ENCODE measurements at places on chromosomes 6 and 20. TPM values are rescaled to one million over a fixed set of nuclear protein-coding genes. Genes with fewer than 3 reads are reported as not detected.
A peak's percentile ranks its signal among the peaks of the same experiment; 100 is the strongest.

DNA sequence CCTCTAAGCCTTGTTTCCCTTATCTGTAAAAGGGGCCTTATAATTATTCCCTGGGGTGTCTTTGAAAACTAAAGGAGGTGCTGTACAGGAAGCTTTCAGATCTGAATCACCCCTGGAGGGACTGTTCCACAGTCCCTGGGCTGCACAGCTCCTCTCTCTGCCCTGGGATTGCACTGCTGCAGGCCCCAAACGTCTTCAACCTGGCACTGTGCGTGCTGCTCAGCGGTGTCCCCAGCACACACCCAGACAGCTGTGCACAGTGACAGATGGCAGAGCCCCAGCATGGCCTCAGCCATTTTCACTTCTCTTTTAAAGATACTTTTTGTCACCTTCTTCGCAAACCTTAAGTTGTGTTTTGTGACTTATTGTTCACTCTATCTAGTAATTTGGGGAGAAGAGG, 50.7 kb upstream of the INSM1 start:
- no peaks in the 10 kb centered on the region for H3K36me3 ChIP-seq
- no peak for DNase-seq
- H3K4me3 ChIP-seq: no peak overlapping the region
- peaks cover 2% of the 10 kb centered on the region for H3K27me3 ChIP-seq
- H3K27ac ChIP-seq: no peak overlapping the region

GRCh38 chr6:12066297-12066696, 54.2 kb downstream of the HIVEP1 start:
- no peak overlapping the region for H3K27ac ChIP-seq
- no peak for DNase-seq
- no peak overlapping the region for H3K4me3 ChIP-seq
- no peaks in the 10 kb centered on the region for H3K27me3 ChIP-seq
- peaks cover 6% of the 10 kb centered on the region for H3K36me3 ChIP-seq

GRCh38 chr20:38825901-38826625, 20.6 kb downstream of the PPP1R16B start:
- H3K27me3 ChIP-seq: no peaks in the 10 kb centered on the region
- H3K4me1 ChIP-seq: peaks cover 85% of the 10 kb centered on the region
- H3K27ac ChIP-seq: peak overlapping the region; percentile 19
- no peak for DNase-seq
- no peak overlapping the region for H3K4me3 ChIP-seq

Gene SLC44A4
- not detected for total RNA-seq

- H3K27ac ChIP-seq: no peak overlapping the region
- no peaks in the 10 kb centered on the region for H3K27me3 ChIP-seq
- H3K4me1 ChIP-seq: peaks cover 48% of the 10 kb centered on the region
- H3K4me3 ChIP-seq: no peak overlapping the region
Measured at GRCh38 chr20:53019464-53019863, 47.3 kb downstream of the TSHZ2 start.

- no peak overlapping the region for H3K27ac ChIP-seq
- H3K27me3 ChIP-seq: no peaks in the 10 kb centered on the region
- H3K4me1 ChIP-seq: peaks cover 64% of the 10 kb centered on the region
- H3K36me3 ChIP-seq: peaks cover 67% of the 10 kb centered on the region
- no peak overlapping the region for H3K4me3 ChIP-seq
Measured at GRCh38 chr6:158633127-158633526, 11.4 kb downstream of the DYNLT1 start.

DNA sequence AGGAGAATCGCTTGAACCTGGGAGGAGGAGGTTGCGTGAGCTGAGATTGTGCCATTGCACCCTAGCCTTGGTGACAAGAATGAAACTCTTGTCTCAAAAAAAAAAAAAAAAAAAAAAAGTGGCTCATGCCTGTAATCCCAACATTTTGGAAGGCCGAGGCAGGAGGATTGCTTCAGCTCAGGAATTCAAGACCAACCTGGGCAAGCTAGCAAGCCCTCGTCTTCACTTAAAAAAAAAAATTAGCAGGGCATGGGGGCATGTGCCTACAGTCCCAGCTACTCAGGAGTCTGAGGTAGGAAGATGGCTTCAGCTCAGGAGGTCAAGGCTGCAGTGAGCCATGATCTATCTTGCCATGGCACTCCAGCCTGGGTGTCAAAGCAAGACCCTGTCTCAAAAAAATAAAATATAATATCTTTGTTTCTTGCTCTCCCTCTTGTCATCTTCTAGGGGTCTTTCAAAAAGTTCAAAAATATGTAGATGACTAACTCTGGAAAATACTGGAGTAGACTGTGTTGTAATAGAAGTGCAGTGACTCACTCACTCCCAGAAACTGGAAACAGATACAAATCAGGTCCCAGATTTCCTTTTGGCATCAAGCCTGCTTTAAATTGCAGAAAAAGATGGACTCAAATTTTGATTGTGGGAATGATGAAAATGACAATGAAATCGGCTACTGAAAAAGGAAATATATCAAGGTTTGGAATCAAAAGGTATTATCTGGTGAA, 2.8 kb upstream of the GINM1 start:
- peaks cover 20% of the 10 kb centered on the region for H3K27me3 ChIP-seq
- DNase-seq: no peak
- no peak overlapping the region for H3K27ac ChIP-seq
- H3K4me1 ChIP-seq: peaks cover 23% of the 10 kb centered on the region
- H3K36me3 ChIP-seq: peaks cover 2% of the 10 kb centered on the region

Gene ADGRF1
- total RNA-seq: not detected

GRCh38 chr6:14313248-14313647, 195.7 kb downstream of the CD83 start:
- no peaks in the 10 kb centered on the region for H3K36me3 ChIP-seq
- no peak for DNase-seq

Gene SLPI
- total RNA-seq: not detected

GRCh38 chr6:168574699-168575195, 133.8 kb downstream of the SMOC2 start:
- no peak overlapping the region for H3K27ac ChIP-seq
- no peaks in the 10 kb centered on the region for H3K36me3 ChIP-seq
- no peaks in the 10 kb centered on the region for H3K27me3 ChIP-seq
- H3K4me1 ChIP-seq: no peaks in the 10 kb centered on the region

DNA sequence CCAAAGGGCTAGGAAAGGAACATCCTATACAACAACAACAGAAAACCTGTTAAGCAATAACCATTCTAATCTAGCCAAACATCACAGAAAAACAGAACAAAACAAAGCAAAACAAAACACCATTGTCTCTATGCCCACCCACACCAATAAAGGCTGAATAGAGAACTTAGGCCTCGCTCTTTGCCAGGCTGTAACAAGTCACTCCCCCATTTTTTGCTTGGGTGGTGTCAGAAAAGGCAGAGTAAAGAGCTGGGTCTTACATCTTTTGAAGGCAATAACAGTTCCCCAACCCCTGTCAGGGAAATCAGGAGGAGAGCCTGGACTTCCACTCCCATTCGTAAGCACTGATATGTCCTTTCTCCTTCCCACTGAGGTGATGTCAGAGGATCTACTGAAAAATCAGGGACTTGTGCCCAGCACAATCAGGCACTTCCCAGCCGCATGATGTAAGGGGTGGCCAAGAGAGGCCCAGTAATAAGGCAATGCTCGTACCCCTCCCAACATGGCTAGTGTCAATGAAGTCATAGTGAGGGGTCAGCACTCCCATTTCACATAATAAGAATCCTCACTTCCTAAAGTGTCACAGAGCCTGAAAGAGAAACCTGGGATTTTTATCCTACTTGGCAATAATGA, 31.0 kb downstream of the THEMIS start:
- H3K4me1 ChIP-seq: peaks cover 50% of the 10 kb centered on the region
- peaks cover 69% of the 10 kb centered on the region for H3K36me3 ChIP-seq
- DNase-seq: no peak
- H3K27me3 ChIP-seq: no peaks in the 10 kb centered on the region
- H3K27ac ChIP-seq: no peak overlapping the region

GRCh38 chr6:75952128-75952527, 120.3 kb downstream of the IMPG1 start:
- H3K4me1 ChIP-seq: no peaks in the 10 kb centered on the region
- no peak overlapping the region for H3K4me3 ChIP-seq
- H3K27ac ChIP-seq: no peak overlapping the region
- no peaks in the 10 kb centered on the region for H3K36me3 ChIP-seq

Gene SLC22A7
- not detected for total RNA-seq

DNA sequence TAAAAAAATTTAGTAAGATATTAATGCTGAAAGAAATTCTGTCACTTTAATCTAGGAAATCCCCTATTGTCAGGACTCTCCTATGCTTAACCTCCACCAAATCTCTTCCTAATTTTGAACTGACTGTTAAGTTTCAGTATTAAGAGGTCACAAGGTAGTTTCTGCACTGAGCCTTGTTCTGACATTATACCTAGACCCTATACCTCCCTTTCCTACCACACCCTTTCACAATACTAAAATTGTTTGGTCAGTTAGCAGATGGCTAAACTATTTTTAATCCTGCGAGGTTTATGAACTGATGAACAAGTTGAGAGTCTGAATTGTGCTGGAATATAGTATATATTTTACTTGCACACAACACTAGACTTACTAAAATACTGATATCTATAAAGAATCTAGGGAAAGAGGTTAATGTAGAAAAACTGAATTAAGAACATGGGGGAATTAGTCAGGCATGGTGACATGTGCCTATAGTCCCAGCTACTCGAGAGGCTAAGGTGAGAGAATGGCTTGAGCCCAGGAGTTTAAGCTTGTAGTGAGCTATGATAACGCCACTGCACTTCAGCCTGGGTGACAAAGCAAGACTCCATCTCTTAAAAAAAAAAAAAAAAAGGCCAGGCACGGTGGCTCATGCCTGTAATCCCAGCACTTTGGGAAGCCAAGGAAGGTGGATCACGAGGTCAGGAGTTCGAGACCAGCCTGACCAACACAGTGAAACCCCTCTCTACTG, 51.5 kb downstream of the HBS1L start:
- H3K4me1 ChIP-seq: peaks cover 19% of the 10 kb centered on the region
- no peak overlapping the region for H3K4me3 ChIP-seq
- peaks cover 15% of the 10 kb centered on the region for H3K36me3 ChIP-seq
- no peaks in the 10 kb centered on the region for H3K27me3 ChIP-seq
- H3K27ac ChIP-seq: no peak overlapping the region

DNA sequence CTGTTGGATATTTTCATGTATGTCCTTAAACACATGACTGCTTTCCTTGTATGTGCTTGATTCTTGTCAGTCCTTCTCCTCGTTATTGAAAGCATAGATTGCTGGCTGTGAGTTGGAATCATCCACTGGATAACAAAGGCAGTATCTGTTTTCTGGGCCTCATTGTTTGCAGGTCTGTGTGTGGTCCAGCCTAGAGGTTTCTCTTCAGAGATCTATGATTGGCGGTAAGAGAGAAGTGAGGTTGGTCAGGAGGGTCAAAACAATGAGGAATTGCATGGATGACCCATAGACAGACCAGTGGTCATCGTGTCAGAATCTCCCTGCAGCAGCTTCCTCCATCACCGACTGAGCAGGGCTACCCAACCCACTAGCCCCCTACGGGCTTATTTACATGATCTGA, 915.0 kb downstream of the KIF16B start:
- H3K27me3 ChIP-seq: no peaks in the 10 kb centered on the region
- H3K4me1 ChIP-seq: no peaks in the 10 kb centered on the region
- H3K36me3 ChIP-seq: no peaks in the 10 kb centered on the region
- no peak for DNase-seq

Gene ZSWIM3
- 6.4 TPM for total RNA-seq
